Mucosa of descending colon (tissue), 3 donors: ENCODE measurements at places on chromosomes 5 and 9. TPM values are rescaled to one million over a fixed set of nuclear protein-coding genes. Genes with fewer than 3 reads are reported as not detected.

The SVEP1 gene
- 12.0 TPM for total RNA-seq

The GABRA1 gene
- not detected for total RNA-seq

The PPP6C gene
- total RNA-seq, result 41.8 TPM

GRCh38 chr5:175895686-175896102, 24.3 kb downstream of the CPLX2 start:
- DNase-seq, result no peak

GRCh38 chr5:82314964-82315758, 37.0 kb upstream of the RPS23 start:
- DNase-seq, result no peak

The SLC28A3 gene
- 0.35 TPM for total RNA-seq

The GABRA6 gene
- total RNA-seq, result not detected

- DNase-seq, result no peak
Observed at GRCh38 chr5:168596927-168597326, 17.8 kb upstream of the PANK3 start.

The FBP2 gene
- total RNA-seq, result not detected

The ANXA2R gene
- 1.8 TPM for total RNA-seq

DNA sequence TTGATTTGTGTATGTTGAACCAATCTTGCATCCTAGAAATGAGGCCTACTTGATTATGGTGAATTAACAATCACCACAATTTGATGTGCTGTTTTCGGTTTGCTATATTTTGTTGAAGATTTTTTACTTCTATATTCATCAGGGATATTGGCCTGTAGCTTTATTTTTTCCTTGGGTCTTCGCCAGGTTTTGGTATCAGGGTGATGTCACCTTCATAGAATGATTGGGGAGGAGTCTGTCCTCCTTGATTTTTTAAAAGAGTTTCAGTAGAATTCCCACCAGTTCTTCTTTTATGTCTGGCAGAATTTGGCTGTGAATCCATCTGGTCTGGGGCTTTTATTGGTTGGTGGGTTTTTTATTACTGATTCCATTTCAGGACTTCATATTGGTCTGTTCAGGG, 115.2 kb downstream of the CPLANE1 start:
- DNase-seq, result no peak

- DNase-seq, result no peak
Observed at GRCh38 chr9:70639853-70640814, 225.7 kb upstream of the KLF9 start.

The PROB1 gene
- 0.58 TPM for total RNA-seq

- DNase-seq, result peak; percentile 35
Observed at GRCh38 chr9:135068776-135069415, 18.6 kb upstream of the OLFM1 start.

The IL31RA gene
- total RNA-seq, result not detected

GRCh38 chr5:13944560-13945199, at the start of gene DNAH5:
DNAH5 (minus strand) TSS chr5:13944688; CDS start chr5:13944438, 250 bp downstream.
- no peak for DNase-seq

GRCh38 chr9:122226142-122226757, 2.5 kb downstream of the LHX6 start:
- DNase-seq, result no peak

The IFNA21 gene
- not detected for total RNA-seq

DNA sequence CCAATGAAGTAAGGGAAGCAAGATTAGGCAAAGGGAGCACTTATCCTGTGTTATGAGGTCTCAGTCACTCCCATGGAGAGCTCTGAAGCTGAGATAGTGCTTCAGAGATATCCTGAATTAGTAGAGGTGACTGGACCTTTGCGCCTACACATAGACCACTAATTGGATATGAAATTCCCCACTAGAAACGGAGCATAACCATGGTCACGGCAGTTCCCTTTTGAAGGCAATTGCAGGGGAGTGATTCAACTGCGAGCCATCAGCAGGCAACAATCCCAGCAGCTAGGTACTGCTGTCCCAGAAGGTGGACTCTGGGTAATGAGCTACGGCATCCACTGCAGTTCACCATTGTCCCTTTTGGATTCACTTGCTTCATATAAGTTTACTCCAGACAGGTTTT, 267.7 kb upstream of the RASA1 start:
- no peak for DNase-seq

GRCh38 chr9:78698371-78698770, 401.4 kb downstream of the PSAT1 start:
- no peak for DNase-seq

DNA sequence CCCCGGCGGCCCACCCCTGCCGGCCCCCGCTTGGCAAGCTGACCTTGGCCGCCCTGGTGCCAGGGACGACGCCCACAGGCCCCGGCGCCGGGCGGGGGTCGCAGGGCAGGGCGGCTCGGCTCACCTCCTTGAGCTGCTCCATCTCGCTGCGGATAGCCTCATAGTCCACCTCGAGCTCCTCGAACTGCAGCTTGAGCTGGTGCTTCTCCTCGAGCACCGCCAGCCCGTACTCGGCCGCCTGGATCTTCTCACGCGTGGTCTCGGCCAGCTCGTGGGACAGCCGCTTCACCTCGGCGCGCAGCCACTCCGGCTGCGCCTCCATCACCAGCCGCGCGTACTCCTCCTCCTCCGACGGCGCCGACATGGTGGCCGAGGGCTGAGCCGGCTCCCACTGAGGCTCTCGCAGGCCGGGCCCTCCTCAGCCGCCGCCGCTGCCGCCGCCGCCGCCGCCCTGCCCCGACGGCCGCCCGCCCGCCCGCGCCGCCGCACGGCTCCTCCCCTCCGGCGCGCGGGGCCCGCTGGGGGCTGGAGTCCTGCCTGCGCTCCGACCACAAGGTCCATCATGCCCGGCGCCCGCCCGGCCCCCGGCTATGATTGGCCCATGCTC, at the start of gene BICD2:
TSS of gene BICD2 (minus strand) at position 453 of the 607 bp plus-strand sequence. CDS start at position 364, 89 bp downstream.
- DNase-seq, result no peak

DNA sequence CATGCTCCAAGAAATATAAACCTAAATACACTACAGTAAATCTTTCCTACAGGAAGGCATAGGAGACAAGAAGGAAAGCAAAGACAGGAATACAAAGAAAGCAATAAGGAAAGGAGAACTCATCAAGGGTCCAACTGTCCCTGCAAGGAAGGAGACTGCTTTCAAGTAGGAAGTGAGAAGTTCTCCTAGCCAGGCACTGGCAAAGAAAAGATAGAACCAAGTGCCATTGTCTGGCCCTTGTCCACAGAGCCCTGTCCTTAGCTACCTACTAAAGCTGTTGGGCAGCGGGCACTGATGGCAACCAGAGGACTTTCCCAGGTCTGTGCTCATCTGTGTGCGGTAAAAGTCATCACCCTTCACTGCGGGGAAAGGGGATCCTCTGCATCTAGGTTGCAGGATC, 108.2 kb downstream of the KLHL3 start:
- no peak for DNase-seq

GRCh38 chr9:4575997-4576396, 85.7 kb downstream of the SLC1A1 start:
- no peak for DNase-seq

DNA sequence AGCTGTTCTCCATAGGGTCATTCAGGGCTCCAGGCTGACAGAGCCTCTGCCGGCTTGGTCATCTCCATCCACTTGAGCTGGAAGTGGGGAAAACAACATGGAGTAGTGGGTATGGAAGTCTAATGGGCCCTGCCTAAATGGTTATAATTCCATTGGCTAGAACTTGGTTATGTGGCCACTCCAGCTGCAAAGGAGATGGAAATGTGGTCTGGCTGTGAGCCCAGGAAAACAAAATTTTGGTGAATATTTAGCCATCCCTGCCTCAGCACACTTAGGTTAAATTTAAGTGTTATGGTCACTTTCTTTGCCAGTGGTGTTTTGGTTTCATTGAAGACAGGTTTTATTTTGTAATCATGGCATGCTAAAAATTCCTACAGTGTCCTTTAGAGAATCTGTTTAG, 112.3 kb downstream of the SMARCA2 start:
- DNase-seq, result no peak

The SMIM33 gene
- total RNA-seq, result 5.2 TPM

- DNase-seq, result no peak
Observed at GRCh38 chr5:80369521-80369920, 38.3 kb upstream of the ZFYVE16 start.

The ACOT12 gene
- not detected for total RNA-seq

- DNase-seq, result no peak
Observed at GRCh38 chr5:135262364-135262763, 136.7 kb downstream of the MACROH2A1 start.

GRCh38 chr5:136089791-136090190, 42.9 kb upstream of the SMAD5 start:
- peak; percentile 59 for DNase-seq

DNA sequence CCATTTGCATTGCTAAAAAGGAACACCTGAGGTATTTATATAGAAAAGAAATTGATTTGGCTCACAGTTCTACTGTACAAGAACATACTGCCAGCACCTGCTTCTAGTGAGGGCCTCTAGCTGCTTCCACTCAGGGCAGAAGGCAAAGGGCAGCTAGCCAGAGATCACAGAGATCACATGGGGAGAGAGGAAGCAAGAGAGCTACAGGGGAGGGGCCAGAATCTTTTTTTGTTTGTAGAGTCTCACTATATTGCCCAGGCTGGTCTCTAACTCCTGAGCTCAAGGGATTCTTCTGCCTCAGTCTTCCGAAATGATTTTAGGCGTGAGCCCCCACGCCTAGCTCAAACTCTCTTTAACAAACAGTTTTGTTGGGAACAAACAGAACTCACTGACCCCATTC, 6.1 kb downstream of the SLCO4C1 start:
- DNase-seq, result no peak

GRCh38 chr5:126976520-126977172, 53.7 kb downstream of the MARCHF3 start:
- DNase-seq, result no peak

GRCh38 chr5:50550993-50551392, 109.9 kb upstream of the EMB start:
- no peak for DNase-seq

DNA sequence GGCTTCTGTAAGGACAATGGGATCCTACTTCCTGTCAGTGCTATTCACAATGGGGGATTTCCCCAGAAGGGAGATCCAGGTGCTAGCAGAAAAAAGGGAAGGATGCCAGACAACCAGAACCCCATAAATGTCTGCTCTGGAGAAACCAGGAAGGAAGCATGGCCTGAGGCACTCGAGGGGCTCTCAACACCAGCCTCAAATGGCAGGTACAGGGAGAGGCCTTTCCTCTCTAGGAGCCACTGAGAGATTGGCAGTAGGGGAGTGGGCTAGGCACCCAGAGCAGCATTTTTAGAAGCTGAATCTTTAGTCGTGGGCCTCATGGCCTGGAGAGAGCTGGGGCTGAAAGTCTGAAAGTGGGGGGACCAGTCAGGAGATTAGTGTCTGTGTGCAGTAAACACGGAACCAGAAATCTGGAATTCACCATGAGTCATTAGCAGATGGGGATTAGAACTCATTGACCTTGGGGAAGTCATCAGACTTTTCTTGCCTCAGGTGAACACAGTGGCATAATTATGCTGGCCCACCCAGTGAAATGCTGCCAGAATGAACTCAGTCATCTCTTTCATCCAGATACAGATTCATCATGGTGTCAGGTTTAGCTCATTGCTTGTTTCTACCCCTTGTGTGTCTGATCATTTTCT, 28.3 kb downstream of the ARHGEF28 start:
- no peak for DNase-seq

The TCERG1 gene
- 44.3 TPM for total RNA-seq

- DNase-seq, result no peak
Observed at GRCh38 chr9:89635816-89636215, 31.0 kb downstream of the GADD45G start.

DNA sequence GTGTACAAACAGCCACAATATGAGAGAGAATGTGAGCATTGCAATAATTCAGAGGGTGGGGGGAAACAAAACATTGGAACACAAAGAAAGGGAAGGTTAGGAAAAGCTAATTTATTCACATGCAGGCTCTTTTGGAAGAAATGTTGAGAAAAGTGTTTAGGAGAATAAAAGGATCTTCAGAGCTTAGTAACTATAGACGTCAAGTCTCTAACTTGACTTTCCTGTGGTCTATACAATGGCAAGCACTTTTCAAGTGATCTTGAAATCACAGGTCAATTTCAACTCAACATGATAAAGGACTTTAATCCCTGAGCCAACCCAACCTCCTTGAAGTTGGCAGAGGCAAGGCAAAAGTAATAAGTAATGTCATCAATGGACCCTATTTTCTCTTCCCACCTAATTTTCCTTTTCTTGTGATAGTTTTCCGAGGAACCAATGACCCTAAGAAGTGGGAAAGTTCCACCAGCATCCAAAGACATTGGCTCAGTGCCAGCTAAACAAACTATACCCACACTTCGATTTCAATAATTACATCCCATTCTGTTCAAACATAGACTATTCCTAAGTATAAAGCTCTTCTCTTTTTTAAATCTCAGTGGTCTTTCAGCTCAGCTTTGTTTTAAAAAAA, 23.7 kb downstream of the RFK start:
- DNase-seq, result no peak

GRCh38 chr9:136939996-136940525, 4.5 kb downstream of the FBXW5 start:
- no peak for DNase-seq

DNA sequence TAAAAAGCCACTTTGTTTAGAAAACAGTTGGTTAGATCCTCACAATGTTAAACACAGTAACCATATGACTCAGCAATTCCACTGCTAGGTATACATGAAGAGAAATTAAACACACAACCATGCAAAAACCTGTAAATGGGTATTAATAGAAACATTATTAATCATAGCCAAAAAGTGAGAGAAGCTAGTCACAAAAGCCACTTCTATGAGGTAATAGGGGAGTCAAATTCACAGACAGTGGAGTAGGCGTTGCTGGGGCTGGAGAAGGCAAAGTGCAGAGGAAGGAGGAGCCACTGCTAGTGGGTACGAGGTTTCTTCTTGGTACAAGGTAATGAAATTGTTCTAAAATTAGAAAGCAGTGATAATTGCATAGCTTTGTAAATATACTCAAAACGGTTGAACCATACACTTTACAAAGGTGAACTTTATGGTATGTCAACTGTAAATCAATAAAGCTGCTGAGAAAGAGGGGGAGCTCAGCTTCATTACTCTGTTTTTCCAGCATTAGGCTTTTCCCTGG, 364.4 kb downstream of the GADD45G start:
- DNase-seq, result no peak

The BTNL8 gene
- 82.2 TPM for total RNA-seq

- peak; percentile 97 for DNase-seq
Observed at GRCh38 chr5:173616577-173617118, at the start of gene BOD1. BOD1 (minus strand) TSS chr5:173616650; CDS start chr5:173616436, 214 bp downstream.

- no peak for DNase-seq
Observed at GRCh38 chr9:78567693-78568092, 270.8 kb downstream of the PSAT1 start.

DNA sequence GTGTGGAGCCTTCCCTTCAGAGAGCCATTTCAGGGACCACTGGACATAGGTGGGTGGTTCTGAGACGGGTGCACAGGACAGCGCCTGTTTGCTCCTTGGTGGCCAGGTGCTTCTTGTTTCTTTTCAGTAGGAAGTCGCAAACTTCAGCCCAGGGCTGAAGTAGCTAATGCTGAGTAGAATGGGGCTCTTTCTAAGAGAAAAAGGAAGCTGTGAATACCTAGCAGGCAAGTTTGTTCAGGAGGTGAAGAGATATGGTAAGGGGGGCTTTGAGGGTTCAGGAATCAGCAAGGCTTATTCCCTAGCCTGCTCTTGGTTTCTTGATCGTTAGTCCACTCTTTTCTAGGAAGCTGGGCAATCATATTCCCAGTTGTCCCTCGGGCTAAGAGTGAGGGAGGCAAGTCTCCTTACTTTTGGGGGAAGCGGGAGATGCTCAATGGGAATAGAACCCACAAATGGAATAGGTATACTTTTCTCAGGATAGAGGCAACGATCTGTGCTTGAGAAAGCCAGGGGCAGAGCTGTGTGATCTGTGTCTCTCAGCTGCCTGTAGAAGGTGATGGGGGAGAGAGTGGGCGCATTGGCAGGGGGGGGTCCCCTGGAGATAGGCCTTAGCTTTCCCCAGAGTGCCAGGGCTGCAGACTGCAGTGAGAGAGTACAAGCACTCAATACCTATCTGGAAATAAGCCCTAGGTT, 1.9 kb upstream of the PURA start:
- no peak for DNase-seq
